SIG-M5 (cell line): ENCODE measurements at places on chromosomes 5 and 9.

DNA sequence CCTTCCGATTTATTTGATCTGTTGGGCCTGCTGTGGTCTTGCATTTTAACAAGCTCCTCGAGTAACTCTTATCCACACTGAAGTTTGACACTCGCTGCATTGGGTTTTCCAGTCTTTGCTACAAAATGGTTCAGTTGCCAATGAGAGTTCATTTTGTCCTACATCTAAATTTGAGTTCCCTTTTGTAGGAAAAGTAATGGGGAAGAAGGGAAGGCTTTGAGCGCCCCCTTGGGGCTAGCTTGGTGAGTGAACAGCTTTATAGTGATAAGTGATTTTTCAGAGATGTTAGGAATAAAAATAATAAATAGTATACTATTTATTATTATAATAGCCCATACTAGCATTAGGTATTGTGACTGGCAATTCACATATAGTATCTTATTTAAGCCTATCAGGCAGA lies 89.9 kb upstream of the GNAQ start:
- no peak for DNase-seq

DNA sequence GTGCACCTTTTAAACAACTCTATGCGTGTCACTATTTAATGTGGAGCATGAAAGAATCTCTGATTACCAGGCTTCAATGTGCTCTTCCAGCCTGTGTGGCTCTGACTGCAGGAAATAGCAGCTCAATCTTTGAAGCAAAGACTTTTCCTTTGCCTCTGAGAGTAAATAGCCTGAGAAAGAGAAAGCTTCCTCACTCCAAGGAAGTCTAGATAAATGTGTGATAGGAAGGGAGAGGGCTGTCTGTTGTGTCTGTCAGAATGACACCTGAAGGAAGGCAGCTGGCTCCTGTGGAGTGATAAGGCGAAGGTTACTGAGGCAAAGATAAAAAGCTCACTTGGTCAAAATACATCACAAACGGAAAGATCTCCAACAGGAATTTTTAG lies 205.3 kb upstream of the HAPLN1 start:
- no peak for DNase-seq

- peak; percentile 11 for DNase-seq
Observed at GRCh38 chr9:33065157-33066076, 11.1 kb downstream of the SMU1 start.

DNA sequence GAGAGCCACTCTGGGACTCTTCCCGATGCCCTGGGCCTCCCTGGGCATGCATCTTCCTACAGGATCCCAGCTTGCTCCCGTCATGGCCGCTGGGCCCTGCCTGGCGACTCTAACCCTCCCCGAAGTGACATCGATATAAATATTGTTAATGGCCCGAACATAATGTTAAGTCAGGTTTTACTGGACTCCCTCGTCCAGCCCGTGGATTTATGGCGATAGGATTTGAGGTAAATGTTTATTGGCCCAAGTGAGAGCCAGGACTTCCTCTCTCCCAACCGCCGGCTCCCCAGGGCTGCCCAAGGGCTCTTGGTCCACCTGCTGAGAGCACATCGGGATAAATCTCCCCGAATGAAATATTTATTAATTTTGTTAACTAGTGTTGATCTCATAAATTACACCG lies 246.3 kb downstream of the PBX3 start:
- DNase-seq, result no peak

GRCh38 chr5:41856644-41857491 lies 13.4 kb downstream of the OXCT1 start:
- DNase-seq, result no peak

DNA sequence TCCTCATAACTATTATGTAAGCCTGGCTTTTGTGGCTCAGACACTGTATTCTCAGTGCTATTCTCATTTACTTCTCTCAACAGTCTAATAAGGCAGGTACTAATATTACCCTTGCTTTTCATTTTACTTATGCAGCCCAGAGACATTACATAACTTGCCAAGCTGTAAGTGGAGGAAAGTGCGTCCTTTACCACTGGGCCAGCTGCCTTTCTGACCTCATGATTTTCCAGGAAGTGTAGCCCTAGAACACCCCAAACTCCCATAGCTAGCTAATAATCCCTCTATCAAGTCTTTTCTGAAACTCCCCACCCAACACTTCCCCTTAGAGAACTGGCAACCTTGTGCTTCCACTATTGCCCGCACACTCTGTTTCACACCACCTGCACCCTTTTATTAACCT lies 192.9 kb upstream of the HMHB1 start:
- no peak for DNase-seq

- DNase-seq, result no peak
Observed at GRCh38 chr5:68140763-68141162, 74.8 kb upstream of the PIK3R1 start.

- no peak for DNase-seq
Observed at GRCh38 chr5:60992871-60993270, 47.9 kb downstream of the NDUFAF2 start.

- DNase-seq, result no peak
Observed at GRCh38 chr9:108386032-108386431, 469.8 kb downstream of the ACTL7B start.

GRCh38 chr5:136129445-136129844 lies 3.2 kb upstream of the SMAD5 start:
- DNase-seq, result no peak

- DNase-seq, result no peak
Observed at GRCh38 chr9:68683433-68683832, 21.6 kb upstream of the PIP5K1B start.

GRCh38 chr9:97980479-97980803 lies 2.7 kb upstream of the ANP32B start:
- no peak for DNase-seq

GRCh38 chr9:91842358-91843049 lies 107.5 kb downstream of the ROR2 start:
- DNase-seq, result no peak

GRCh38 chr5:55324815-55325418 lies 17.1 kb downstream of the MTREX start:
- DNase-seq, result no peak

DNA sequence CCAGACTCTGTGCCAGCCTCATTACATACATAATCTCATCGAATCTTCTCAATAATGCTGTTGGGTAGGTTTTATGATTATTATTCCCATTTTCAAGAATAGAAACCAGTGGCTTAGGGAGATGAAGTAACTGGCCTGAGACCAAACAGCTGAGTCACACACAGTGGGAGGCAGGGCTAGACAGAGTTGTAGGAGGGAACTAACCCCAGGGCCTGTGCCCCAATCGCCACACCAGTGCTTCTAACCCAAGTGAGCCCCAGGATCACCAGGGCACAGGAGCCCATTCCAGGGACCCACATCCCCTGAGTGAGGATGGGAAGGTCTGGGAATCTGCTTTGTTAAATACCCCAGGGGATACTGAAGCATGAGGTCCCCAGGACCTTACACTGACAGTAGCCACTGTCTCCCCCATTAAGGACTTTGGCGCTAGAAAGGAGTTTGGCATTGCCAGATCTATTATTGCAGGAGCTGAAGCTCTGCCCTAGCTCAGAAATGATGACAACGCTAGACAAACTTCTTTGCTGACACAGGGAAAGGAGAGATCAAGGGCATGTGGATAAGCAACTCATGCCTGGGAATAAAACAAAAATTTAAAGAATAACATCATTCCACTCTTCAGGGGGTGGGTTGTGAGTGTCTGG lies 63.8 kb upstream of the PPARGC1B start:
- DNase-seq, result peak; percentile 21

- no peak for DNase-seq
Observed at GRCh38 chr9:94212091-94212490, 47.0 kb upstream of the ZNF169 start.

DNA sequence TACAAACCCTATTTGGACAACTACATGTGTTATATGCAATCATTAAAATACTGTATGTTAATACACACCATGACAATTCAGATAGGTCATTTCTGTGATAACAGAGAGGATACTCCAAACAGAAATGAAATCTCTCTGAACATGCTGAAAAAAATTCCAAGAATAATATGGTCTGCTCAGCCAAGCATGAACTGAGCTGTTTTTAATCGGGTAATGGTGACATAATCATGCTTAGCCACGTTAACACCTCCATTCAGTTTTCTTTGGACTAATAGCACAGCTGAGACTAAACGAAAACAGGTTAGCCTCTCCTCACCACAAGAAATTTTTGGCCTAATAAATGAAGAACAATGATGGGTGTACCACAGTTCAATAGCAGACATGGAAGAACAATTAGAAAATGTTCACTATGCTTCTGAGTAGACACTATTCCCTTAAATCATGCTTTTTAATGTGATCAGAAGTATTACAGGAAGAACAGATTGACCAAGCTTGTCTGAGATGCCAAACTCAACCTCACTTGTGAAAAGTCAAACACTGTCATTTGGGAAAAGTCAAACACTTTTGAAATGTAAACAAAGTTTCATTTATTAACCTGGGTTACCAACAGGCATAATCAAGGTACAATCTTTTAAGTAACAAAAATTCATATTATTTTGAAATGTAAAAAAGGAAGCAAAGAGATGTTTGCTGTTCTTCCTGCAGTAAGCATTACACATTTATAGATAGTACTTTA lies 19.4 kb downstream of the RAB14 start:
- DNase-seq, result no peak

GRCh38 chr5:100796851-100797250 lies 106.2 kb downstream of the ST8SIA4 start:
- no peak for DNase-seq

DNA sequence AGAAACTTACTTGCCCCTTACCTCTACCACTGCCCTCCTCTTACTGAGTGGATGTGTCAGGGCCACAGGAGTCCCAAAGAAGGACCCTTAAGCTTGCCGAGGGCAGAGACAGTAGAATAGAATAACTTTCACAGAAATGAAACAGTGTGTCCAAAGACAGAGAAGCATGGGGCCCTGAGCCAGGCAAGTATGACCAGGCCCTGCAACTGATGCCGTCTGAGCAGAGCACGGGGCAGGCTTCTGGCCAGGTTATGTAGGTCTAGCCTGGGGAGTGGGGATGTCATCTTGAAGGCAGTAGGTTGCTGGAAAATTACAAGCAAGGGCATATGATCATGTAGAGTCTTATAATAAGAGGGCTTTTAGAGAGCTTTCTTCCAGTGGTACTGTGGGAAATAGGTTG lies 415.4 kb downstream of the KDM4C start:
- no peak for DNase-seq

DNA sequence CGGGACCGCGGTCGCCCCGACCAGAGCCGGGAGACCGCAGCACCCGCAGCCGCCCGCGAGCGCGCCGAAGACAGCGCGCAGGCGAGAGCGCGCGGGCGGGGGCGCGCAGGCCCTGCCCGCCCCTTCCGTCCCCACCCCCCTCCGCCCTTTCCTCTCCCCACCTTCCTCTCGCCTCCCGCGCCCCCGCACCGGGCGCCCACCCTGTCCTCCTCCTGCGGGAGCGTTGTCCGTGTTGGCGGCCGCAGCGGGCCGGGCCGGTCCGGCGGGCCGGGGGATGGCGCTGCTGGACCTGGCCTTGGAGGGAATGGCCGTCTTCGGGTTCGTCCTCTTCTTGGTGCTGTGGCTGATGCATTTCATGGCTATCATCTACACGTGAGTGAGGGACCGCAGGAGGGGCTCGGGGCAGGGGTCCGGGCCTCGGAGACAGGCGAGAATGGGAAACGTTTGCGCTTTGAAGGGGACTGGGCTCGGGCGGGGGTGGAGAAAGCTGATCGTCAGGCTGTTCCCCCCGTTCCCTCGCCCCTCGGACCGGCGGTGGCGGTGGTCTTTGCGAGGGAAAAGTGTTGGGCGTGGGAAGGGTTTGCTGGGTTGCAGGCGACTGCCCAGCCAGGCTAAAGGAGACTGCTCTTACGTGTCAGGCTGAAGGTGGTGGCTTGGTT lies 457 bp downstream of the UGCG start:
- no peak for DNase-seq

DNA sequence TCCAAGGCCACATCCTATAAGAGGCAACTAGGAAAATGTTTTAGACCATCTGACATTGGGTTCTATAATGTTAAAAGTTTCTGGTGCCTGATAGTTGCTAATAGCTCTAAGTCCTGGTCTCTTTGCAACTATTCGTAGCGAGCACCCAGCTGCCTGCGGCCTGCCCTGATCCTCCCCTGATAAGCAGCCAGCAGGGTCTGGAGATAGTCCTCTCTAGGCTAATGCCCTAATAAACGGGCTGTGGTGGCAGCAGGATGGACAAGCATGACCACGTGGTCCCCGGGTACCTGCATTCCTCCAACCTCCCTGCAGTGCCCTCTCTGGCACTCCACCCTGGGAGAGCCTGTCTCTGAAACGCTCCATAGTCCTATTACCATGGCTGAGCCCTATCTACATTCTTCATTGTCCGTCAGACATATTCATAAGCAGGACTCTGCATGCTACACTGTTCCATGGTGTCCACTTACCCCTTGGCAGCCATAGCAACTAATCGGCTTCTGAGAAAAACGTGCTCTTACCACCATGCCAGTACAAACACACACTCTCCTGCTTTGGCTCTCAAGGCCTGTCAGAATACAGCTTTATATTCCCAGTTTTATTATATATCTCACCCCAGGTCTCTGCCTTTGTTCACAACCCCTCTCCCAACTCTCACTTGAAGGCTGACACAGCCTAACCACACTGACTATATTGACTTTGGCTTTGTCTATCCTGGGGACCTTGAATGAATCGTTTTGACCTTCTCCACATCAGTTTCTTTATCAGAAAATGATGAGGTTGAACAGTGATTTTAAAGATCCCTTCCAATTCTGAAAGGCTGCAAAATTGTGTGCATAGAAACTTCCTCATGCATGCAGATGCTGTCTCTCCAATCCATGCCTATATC lies 49.9 kb upstream of the DAPK1 start:
- DNase-seq, result no peak

- DNase-seq, result no peak
Observed at GRCh38 chr9:103661663-103662062, 432.4 kb upstream of the SMC2 start.

GRCh38 chr9:117616431-117616831 lies 87.8 kb upstream of the TLR4 start:
- no peak for DNase-seq

DNA sequence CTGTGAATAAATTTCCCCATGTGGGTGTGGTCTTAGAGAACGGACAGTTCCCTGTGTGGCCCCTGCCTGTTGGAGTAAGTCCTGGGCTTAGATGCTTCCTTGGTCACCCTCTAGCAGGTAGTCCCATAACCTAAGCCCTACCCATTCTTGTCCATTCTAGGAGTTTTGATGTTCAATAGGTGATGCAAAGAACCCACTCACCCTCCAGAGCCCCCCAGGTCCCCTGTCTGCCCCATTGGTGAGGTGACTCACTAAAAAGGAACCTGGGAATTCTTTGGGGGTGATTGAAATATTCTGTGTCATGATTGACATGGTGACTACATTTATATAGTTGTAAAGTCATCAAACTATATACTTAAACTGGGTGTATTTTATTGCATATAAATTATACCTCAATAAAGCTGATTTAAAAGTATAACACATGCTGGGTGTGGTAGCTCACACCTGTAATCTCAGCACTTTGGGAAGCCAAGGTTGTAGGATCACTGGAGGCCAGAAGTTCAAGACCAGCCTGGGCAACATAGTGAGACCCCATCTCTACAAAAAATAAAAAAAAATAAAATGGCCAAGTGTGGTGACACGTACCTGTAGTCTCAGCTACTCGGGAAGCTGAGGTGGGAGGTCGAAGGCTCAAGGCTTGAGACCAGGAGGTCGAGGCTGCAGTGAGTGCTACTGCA lies 20.8 kb upstream of the GTF3C5 start:
- DNase-seq, result no peak

GRCh38 chr9:93183663-93184431 lies at the start of gene WNK2:
Gene WNK2, plus strand, starts transcription at chr9:93184139. Its CDS starts 791 bp downstream, at chr9:93184930.
- DNase-seq, result no peak
